ENCODE measurements at places on chromosomes 1 and 21.

DNA sequence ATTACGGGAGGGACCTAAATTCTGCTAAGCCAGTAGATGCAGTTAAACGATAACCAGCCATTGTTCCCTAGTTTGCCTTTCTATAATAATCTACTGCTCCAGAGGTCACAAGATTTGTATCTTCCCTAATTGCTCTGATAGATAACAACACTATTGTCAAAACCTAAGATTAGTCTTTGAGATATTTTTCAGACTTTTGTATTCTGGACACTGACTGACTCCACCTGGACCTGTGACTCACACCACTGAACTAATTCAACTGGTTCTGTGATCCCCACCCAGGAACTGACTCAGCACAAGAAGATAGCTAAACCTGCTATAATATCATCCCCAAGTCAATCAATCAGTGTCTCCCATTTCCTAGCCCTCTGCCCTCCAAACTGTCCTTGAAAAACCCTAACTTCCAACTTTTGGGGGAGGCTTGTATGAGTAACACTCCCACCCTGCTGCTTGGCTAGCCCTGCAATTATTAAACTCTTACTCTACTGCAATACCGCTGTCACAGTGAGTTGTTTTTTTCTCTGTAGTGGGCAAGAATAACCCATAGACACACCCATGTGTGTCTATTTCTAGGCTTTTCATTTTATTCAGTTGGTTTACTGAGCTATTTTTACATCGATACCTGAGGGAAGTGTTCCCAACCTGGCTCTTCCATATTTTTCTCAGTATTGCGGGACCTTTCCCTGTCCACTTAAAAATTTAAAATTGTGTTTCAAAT is 11.2 kb downstream of the KIFAP3 start:
- H3K27me3 ChIP-seq, result no peaks in the 10 kb centered on the region
- H3K27ac ChIP-seq, result no peak overlapping the region
- H3K4me3 ChIP-seq, result no peak overlapping the region
- no peak for DNase-seq

- peaks cover 40% of the 10 kb centered on the region for H3K4me1 ChIP-seq
- peaks cover 32% of the 10 kb centered on the region for H3K36me3 ChIP-seq
Observed at GRCh38 chr1:44631333-44631646, 43.0 kb downstream of the TMEM53 start.

DNA sequence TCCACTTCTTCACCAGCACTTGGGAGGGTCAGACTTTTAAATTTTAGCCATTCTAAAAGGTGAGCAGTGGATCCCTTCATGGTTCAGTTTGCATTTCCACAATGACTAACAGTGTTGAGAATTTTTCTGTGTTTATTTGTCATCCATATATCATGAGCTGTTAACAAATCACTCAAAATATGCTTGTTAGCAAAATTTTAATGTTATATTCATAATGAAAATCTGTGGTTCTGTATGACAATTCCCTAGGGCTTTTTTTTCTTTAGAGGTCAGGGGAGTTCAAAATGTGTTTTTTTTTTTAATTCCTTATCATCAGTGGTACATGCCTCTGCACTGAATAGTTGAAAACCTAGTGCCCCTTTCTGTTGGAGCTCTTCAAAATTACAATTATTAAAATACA is 682.2 kb upstream of the ADGRL2 start:
- H3K4me1 ChIP-seq, result no peaks in the 10 kb centered on the region
- no peaks in the 10 kb centered on the region for H3K36me3 ChIP-seq
- no peaks in the 10 kb centered on the region for H3K27me3 ChIP-seq
- no peak overlapping the region for H3K27ac ChIP-seq
- no peak for DNase-seq

DNA sequence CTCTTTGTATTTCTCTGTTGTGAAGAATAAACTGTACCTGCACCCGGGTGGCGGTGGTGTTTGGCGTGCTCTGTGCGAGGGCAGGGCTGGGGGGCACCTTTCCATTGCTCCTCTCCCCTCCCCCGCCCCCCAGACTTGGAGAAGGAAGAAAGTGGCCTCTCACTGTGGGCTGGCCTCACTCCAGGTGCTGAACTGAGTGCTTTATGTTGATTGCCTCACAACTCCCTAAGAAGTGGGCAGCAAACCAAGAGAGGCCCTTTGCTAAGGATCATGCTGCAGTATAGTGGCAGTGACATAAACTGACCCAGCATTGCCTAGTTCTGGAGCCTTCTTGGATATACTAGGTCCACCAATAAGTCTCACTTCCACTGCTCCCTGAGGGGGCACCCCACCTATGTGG is 20.2 kb downstream of the A3GALT2 start:
- H3K36me3 ChIP-seq, result peaks cover 6% of the 10 kb centered on the region
- peaks cover 1% of the 10 kb centered on the region for H3K27me3 ChIP-seq
- DNase-seq, result no peak
- H3K27ac ChIP-seq, result no peak overlapping the region
- peaks cover 7% of the 10 kb centered on the region for H3K4me1 ChIP-seq
- no peak overlapping the region for H3K4me3 ChIP-seq

DNA sequence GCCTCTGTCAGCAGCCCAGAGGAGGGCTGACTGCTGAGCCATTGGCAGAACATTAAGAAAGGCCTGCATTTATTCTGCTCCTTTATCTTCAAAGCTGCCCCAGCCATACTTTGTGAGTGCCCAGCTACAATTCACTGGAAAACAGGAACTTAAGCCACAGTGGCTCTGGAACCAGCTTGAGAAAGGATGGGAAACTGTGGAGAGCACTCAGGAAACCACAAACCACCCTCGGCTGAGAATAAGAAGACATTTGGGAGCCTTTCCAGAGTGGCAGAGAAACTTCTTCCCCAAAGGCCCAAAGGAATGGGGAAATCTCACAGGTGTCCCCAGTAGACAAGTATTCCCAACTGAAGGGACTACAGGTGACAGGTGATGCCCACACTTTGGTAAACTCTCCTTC is 1.8 kb downstream of the LAMB3 start:
- H3K27me3 ChIP-seq, result no peaks in the 10 kb centered on the region
- DNase-seq, result no peak
- H3K36me3 ChIP-seq, result no peaks in the 10 kb centered on the region
- peak overlapping the region; percentile 16 for H3K27ac ChIP-seq
- peaks cover 52% of the 10 kb centered on the region for H3K4me1 ChIP-seq
- no peak overlapping the region for H3K4me3 ChIP-seq

GRCh38 chr1:114482585-114482984 is 28.4 kb downstream of the TRIM33 start:
- peak overlapping the region; percentile 32 for H3K27ac ChIP-seq
- no peak overlapping the region for H3K4me3 ChIP-seq
- peaks cover 41% of the 10 kb centered on the region for H3K4me1 ChIP-seq
- no peaks in the 10 kb centered on the region for H3K27me3 ChIP-seq

DNA sequence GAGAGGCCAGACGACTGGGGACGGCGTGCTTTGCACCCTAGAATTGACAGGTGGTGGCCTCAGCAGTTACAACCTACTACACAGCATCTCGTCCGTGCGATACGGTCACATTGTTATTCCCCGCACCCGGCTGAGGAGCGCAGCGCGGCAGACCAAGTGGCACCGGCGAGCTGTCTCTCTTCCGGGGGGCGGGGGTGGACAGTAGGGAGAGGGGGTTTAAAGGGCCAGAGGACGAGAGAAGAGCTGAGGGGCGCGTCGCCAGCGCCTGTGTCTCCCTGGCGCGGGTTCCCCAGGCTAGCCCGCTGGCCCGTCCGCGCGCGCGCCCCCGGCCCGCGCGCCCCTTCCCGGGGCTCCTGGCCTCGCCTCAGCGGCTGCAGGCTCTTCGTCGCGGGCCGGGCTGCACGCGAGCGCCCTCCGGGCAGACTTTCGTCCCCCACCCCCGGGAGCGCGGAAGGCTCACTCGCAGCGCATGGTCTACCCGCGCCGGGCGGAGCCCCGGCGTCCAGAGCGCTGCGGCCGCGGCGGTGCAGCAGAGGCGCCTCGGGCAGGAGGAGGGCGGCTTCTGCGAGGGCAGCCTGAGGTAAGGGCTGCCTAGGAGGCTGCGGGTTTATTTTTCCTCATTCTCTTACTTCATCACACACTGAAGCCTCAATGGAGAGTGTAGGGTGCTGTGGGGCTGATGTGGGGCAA is at the start of gene PDE4B:
PDE4B (plus strand) TSS at position 227 of the 690 bp plus-strand sequence.
- no peaks in the 10 kb centered on the region for H3K36me3 ChIP-seq
- no peak within 1 kb of the TSS for H3K27ac ChIP-seq
- DNase-seq, result peak; percentile 6
- no peak within 1 kb of the TSS for H3K4me3 ChIP-seq
- no peaks in the 10 kb centered on the region for H3K4me1 ChIP-seq

- DNase-seq, result no peak
- no peak overlapping the region for H3K27ac ChIP-seq
- peaks cover 13% of the 10 kb centered on the region for H3K27me3 ChIP-seq
- H3K4me1 ChIP-seq, result no peaks in the 10 kb centered on the region
- H3K36me3 ChIP-seq, result no peaks in the 10 kb centered on the region
Observed at GRCh38 chr1:18673976-18674375, 43.3 kb downstream of the PAX7 start.

DNA sequence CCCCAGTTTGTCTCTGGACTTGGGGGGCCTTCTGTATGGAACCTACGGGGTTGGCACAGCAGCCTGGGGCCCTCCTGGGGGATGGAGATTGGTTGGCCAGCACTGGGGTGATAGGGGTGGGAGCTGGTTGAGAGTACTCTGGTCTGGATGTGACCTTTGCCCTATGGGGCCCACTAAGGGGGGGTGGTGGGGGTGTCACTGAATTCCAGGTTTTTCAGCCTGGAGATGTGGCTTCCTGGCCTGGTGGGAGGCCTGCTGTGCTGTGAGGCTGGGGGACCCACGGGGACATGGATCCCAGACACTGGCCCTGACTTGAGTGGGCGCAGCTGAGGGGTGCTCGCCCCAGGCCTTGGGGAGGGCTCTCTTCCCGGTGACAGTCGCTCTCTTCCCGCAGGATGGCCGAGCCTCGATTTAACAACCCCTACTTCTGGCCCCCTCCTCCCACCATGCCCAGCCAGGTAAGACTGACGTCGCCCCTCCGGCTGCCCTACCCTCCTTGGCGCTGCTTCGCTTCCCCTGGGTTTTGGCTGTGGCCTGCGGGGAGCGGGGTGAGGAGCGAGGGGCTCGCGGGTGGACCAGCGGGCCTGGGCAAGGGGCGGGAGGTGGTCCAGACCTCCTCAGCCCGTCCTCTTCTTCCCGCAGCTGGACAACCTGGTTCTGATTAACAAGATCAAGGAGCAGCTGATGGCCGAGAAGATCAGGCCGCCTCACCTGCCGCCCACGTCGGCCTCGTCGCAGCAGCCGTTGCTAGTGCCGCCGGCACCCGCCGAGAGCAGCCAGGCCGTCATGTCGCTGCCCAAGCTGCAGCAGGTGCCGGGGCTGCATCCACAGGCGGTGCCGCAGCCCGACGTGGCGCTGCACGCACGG is 19.6 kb downstream of the ZNF362 start:
- no peak overlapping the region for H3K27ac ChIP-seq
- H3K36me3 ChIP-seq, result peaks cover 4% of the 10 kb centered on the region
- DNase-seq, result no peak
- no peaks in the 10 kb centered on the region for H3K27me3 ChIP-seq
- H3K4me1 ChIP-seq, result peaks cover 22% of the 10 kb centered on the region

DNA sequence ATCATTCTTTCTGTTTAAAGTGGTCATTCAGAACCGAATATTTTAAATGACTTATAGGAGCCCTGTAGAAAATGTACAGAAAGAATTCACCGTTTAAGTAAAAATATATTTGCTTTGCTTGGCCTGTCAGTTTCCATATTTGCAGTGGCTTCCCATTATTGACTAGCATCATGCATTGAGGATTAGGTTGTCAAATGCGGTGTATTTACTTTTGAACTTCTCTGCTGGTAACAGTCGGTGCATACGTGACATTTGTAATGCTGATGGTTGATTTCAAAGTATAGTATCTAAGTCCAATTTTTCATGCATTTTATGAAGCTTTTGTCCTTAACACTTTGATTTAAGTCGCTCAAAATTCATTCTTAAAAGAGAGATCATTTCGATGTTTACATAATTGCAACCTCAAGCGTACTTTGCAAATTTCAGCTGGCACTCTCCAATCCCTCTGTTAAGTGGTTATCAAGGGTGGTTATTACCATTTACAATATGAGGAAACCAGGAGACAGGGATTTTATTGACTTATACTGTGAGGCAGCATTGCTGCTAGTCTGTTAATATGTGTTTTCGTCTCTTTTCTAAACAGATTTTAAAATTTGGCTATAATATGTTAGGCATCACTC is 201.6 kb downstream of the SDCCAG8 start:
- no peak overlapping the region for H3K4me3 ChIP-seq
- peaks cover 3% of the 10 kb centered on the region for H3K36me3 ChIP-seq
- no peaks in the 10 kb centered on the region for H3K27me3 ChIP-seq
- H3K27ac ChIP-seq, result no peak overlapping the region

GRCh38 chr1:114094675-114095074 is 59.0 kb downstream of the SYT6 start:
- no peak overlapping the region for H3K27ac ChIP-seq
- H3K4me3 ChIP-seq, result no peak overlapping the region
- H3K36me3 ChIP-seq, result no peaks in the 10 kb centered on the region

GRCh38 chr1:171521567-171521966 is 36.2 kb downstream of the PRRC2C start:
- H3K27me3 ChIP-seq, result no peaks in the 10 kb centered on the region
- no peaks in the 10 kb centered on the region for H3K4me1 ChIP-seq
- no peak overlapping the region for H3K4me3 ChIP-seq
- H3K36me3 ChIP-seq, result peaks cover 56% of the 10 kb centered on the region
- DNase-seq, result no peak

DNA sequence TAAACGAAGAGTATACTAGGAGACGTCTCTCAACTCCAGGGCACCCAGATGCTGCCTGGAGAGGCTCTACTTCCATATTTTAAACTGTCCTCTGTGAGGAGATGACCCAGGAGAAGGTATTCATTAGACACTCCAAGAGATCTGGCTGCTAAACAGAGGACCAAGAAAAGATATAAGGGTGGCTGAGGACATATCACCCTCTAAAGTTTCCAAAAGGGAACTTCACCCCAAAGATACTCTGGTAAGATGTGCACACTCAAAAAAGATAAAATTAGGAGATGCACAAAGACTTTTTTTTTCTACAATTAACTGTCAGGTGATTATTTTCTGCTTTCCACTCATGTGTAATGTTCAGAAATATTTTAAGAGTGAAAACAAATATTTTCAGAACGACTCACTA is 1.4 kb downstream of the ZNF670 start:
- peak overlapping the region; percentile 89 for H3K4me3 ChIP-seq
- no peak overlapping the region for H3K27ac ChIP-seq
- peaks cover 25% of the 10 kb centered on the region for H3K36me3 ChIP-seq
- H3K4me1 ChIP-seq, result peaks cover 27% of the 10 kb centered on the region

DNA sequence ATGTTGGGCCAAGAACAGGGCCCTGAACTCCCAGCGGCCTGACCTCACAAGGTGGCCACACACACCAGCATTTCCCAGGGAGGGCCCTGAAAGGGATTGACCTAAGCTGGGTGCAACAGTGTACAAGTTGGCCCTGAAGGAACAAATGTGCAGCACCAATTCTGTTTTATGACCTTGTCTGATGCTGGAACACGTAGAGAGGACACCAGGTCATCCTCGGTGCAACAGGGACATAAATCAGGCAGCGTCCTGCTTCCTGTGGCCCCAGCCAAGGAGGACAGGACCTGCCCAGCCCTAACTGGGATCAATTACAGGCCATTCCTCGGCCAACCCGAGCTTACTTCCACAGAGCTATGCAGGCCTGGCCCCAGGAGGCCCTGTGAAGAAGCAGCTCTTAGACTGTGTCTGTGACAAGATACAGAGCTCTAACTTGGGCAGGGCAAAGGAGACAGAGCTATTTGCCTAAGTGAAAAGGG is 12.8 kb upstream of the PHC2 start:
- no peak overlapping the region for H3K4me3 ChIP-seq
- H3K27me3 ChIP-seq, result peaks cover 17% of the 10 kb centered on the region
- no peak overlapping the region for H3K27ac ChIP-seq
- no peak for DNase-seq

Measured in activated CD4-positive, alpha-beta T cell treated with anti-CD3 and anti-CD28 coated beads for 36 hours (primary cell).